ENCODE measurements at places on chromosomes 5 and 9.

DNA sequence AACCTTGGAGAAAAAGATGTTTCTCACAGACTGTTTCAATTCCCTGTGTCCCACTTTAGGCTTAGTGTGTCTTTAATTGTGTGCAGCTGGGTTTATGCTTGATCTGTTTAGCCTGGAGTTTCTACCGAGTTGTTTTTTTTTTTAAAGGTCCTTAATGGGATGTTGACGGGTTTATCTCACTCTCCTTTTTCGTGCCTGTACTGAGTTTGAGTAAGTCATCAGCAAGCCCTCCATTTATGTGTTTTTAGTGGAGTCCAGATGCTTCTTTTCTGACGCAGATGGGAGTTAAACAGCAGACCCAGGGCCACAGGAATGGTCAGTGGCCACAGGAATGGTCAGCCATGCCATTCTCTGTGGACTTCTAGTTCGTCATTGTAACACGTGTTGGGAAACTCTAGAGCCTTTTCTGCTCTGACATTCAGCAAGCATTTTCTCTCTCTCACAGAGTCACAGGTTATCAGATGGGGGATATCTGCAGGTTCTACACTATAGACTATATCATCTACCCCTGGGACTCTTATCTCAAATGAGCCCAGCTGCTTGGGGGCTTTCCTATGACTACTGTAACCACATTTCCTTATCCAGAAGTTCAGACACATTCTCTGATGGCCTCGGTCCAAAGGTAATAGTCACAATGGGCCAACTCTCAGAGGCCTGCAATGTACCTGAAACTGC lies 190.5 kb downstream of the TTLL11 start:
- DNase-seq = no peak

DNA sequence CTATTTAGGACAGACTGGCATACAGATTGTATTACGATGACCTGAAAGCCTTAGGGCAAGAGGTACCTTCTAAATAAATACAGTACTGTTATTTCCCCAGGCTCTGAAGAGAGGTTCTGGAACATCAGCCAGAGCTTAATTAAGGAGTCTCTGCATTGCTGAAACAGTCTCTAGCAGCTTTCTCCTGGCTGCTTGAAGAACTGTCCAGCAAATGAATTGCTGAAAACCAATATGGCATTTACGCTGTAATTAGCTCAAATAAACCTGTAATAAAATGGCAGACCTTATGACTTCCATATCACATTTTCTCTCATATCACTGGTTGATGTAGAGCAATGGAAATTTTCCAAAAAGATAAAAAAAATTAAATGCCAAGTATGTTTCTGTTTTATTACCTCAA lies 636.3 kb downstream of the GABRG2 start:
- no peak for DNase-seq

- DNase-seq = peak; percentile 81
Observed at GRCh38 chr9:136545965-136546696, at the start of gene NOTCH1. NOTCH1 (minus strand) TSS chr9:136546048; CDS start chr9:136545786, 262 bp downstream.

- no peak for DNase-seq
Observed at GRCh38 chr9:136182420-136182787, 22.5 kb downstream of the LHX3 start.

GRCh38 chr9:138077898-138078540 lies 200.4 kb downstream of the CACNA1B start:
- DNase-seq = no peak

DNA sequence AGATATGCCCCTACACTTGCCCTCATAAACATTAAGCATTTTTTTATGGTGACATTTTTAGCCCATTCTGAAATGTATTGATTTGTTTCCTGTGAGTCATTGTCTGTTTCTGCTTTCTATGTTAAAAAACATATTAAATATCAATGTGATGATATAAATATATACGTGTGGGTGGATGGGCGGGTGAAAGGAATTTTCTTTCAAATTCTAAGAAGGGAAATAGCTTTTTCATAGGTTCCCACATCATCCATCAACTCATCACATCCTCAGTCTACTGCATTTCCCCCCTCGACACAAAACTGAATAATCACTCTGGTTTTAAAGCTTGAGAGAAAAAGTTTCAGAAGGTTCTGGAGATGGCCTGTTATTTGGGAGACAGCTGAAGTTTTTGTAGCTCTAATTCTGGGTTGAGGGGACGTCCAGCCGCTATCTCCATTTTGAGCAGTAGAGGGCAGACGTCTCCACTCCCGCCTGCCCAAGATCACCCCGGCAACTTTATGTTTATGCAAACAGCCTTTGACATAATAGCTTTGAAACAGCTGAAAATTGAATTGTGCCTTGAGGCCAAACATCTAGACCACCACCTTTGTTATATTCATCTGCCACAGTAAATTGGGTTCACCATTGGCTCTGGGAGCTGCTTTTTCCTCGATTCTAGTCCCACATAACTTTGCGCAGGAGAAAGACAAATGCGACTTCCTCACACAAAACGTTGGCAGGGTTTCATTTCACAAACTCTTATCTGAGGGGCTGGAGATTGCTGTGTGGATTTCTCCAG lies 216.2 kb upstream of the CLINT1 start:
- peak; percentile 19 for DNase-seq
